CD4-positive, alpha-beta memory T cell (primary cell): ENCODE measurements at places on chromosomes 3 and 15. TPM values are rescaled to one million over a fixed set of nuclear protein-coding genes. Genes with fewer than 3 reads are reported as not detected.

DNA sequence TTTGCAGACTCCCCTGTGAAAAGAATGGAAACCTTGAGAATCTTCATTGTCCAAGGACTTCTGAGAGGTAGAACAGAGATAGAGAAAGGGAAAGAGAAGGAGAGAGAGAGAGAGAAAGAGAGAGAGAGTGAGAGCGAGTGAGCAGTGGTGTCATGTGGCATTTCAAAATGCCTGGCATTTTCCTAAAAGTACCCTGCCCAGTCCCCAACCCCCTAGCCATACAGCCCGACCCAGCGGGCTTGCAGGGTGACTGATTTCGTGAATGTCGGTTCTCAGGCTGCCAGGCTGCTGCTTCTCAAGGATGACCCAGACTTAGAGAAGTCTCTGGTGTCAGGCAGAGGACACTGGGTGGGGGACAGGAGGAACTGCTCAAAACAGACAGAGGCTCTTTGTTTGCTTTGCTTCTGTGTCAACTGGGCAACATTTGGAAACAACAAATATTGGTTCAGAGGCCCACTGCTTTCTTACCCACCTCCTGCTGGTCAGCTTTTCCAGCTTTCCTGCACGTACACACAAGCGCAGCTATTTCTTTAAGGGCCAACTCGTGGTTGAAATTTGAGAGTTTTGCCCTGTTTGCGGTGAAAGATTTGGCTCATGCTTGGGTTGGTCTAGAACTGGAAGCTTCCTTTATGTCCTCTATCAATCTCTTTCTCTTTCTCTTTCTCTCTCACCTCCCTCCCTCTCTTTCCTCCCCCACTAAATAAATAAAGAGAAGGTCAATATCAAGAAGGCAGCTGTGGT is 3.7 kb upstream of the TF start:
- H3K27ac ChIP-seq: no peak overlapping the region
- no peaks in the 10 kb centered on the region for H3K36me3 ChIP-seq
- no peak overlapping the region for H3K4me3 ChIP-seq
- no peaks in the 10 kb centered on the region for H3K4me1 ChIP-seq
- no peak for DNase-seq
- peaks cover 6% of the 10 kb centered on the region for H3K27me3 ChIP-seq

DNA sequence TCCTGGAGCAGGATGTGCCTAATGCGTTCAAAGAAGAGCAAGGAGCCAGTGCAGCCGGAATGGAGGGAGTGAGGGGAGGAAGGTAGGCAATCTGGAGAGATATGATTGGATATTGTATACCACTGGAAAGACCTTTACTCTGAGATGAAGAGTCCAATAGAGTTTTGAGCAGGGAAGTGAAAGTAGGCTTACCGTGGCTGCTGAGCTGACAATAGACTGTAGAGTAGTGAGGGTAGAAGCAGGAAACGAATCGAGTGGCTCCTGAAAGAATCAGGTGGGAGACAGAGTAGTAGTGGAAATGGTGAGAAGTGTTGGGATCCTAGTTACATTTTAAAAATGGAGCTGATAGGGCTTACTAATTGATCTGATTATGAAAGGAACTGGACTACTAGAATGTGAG is 51.8 kb upstream of the NUDT16 start:
- DNase-seq: no peak
- no peak overlapping the region for H3K27ac ChIP-seq
- H3K27me3 ChIP-seq: no peaks in the 10 kb centered on the region
- no peaks in the 10 kb centered on the region for H3K36me3 ChIP-seq
- no peak overlapping the region for H3K4me3 ChIP-seq

- H3K36me3 ChIP-seq: no peaks in the 10 kb centered on the region
- H3K27me3 ChIP-seq: no peaks in the 10 kb centered on the region
- no peaks in the 10 kb centered on the region for H3K4me1 ChIP-seq
- H3K4me3 ChIP-seq: no peak overlapping the region
- DNase-seq: no peak
- no peak overlapping the region for H3K27ac ChIP-seq
Measured at GRCh38 chr3:136396916-136397315, 146.8 kb downstream of the PCCB start.

DNA sequence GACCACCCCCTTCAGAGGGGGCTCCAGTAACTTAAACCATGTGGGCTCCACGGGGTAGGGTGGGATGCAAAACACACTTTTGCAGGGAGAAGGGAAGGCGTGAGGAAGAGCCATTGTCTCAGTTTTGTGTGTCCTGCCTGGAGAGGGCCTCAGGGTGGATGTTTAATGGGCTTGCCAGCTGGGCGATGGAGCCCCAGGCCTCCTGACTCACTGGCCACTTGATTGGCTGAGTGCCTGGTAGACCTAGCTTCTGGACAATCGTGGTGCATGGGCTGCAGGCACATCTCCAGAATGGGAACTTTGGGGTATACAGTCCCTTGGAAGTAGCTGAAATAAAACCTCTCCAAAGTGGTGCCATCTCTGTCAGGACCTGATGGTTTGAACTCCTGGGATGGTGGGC is 118.3 kb upstream of the MRPS22 start:
- no peak overlapping the region for H3K27ac ChIP-seq
- DNase-seq: no peak
- no peaks in the 10 kb centered on the region for H3K4me1 ChIP-seq
- no peak overlapping the region for H3K4me3 ChIP-seq
- no peaks in the 10 kb centered on the region for H3K27me3 ChIP-seq

DNA sequence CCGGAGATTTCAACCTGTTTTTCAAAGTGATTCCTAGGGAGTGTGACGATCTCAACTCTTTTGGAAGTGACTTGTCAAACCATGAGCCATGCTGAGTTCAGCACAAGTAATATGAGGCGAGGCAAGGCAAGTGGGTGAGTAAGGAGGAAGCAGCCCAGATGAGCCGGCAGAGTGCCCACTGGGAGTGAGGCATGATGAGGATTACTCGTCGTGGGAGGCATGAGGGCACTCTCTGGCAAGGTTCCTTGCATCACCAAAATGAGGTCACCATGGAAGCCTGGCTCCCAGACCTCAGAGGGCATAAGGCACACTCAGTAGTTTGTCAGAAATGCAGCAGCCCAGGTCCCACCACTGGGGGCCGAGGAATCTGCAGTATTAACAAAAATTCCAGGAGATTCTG is 636.1 kb downstream of the MAGI1 start:
- no peaks in the 10 kb centered on the region for H3K4me1 ChIP-seq
- H3K36me3 ChIP-seq: no peaks in the 10 kb centered on the region
- H3K27ac ChIP-seq: no peak overlapping the region
- no peak for DNase-seq
- no peak overlapping the region for H3K4me3 ChIP-seq

The LRRIQ4 gene
- not detected for total RNA-seq

The CD200 gene
- total RNA-seq: 0.93 TPM

The SPTSSB gene
- not detected for total RNA-seq

The OR5K2 gene
- not detected for total RNA-seq

The C3orf22 gene
- total RNA-seq: not detected

The CCDC13 gene
- 0.96 TPM for total RNA-seq

The SPINK8 gene
- not detected for total RNA-seq

The SEMA3B gene
- 0.50 TPM for total RNA-seq
